ENCODE measurements at places on chromosomes 12 and 14.
A peak's percentile ranks its signal among the peaks of the same experiment; 100 is the strongest.

DNA sequence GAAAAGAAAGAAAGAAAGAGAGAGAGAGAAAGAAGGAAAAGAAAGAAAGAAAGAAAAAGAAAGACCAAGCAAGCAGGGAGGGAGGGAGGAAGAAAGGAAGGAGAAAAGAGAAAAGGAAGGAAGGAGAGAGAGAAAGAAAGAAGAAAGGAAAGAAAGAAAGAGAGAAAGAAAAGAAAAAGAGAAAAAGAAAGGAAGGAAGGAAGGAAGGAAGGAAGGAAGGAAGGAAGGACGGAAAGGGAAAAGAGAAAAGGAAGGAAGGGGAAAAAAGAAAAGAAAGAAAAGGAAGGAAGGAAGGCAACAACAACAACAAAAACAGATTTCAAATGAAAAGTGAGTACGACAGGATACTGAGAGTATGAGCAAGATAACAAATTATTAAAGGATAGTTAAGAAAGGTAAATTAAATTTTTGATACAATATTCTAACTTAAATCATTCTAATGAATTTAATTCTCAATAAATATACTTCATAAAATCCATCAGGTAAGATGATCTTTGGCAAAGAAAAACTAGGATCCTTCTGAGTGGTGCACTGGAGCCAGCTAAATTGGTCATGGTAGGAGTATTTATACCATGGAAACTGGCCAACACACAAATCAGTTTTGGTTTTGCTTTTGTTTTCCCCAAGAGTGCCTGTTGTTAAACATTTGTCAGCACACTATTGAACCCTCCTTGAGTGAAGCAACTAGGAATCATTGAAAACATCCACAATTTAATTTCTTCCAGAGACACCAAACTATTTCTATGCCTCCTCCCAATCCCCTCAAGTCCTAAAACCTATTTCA, 56.1 kb upstream of the DYRK2 start:
- peak; percentile 5 for DNase-seq

GRCh38 chr12:31386364-31386777, 60.4 kb upstream of the SINHCAF start:
- DNase-seq: no peak

DNA sequence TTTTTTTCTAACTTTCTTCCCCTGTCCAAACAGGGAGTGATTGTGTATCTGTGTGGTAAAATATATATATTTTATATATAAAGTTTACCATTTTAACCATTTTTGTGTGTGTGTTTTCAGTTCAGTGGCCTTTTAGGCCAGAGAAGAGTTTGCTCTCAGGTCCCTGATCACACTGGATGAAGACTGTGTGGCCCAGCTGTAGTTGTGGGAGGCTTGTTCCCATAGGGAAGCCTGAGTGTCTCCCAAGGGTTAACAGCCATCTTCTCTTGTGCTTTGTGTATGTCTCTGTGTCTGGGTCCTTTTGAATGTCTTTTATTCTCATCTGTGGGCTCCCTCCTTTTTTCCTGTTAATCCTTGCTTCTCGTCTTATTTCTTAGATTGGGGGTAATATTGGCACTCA, 23.4 kb downstream of the CGRRF1 start:
- no peak for DNase-seq

- DNase-seq: peak; percentile 73
Observed at GRCh38 chr14:33432407-33433023, 493.8 kb downstream of the NPAS3 start.

GRCh38 chr14:100448376-100448775, 125.2 kb downstream of the SLC25A47 start:
- DNase-seq: no peak

GRCh38 chr14:101758913-101759593, 2.5 kb upstream of the PPP2R5C start:
- DNase-seq: no peak

DNA sequence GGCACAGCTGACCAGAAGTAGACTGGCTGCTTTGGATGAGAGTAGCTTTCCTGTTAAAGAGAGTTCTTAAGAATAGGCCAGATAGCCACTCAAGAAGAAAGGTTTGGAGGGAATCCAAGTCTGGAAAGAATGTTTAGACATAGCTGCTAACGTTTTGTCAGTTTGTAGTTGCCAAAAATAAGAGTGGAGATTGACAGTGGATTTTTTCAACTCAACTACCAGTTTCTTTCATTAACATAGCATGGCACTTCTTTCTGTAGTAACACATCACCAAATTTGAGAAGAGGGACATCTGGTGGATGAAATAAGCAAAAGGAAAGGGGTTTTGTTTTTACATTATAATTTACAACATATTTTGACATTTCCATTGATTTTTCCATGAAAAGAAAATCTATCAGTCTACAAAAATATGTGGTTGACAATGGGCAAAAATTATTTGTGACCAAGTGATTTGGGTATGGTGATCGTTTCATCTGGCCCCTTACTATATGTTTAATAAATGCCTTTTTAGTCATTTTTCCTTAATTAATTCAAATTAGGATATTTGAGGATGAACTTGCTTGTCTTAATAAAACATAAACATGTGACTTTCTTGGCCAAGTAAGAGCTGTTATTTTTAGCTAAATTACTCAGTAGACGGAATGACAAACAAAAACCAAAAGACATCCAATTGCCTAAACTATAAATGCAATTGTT, 71.1 kb downstream of the PTPRR start:
- peak; percentile 20 for DNase-seq

GRCh38 chr12:43436597-43436996, 115.4 kb downstream of the ADAMTS20 start:
- DNase-seq: no peak

GRCh38 chr12:93184672-93185368, 192.9 kb upstream of the NUDT4 start:
- no peak for DNase-seq
